ENCODE measurements at places on chromosomes 7 and 10. TPM values are rescaled to one million over a fixed set of nuclear protein-coding genes. Genes with fewer than 3 reads are reported as not detected.

PARD3 gene
- total RNA-seq = 8.2 TPM

HOXA5 gene
- not detected for total RNA-seq

PPP1R17 gene
- not detected for total RNA-seq

FAM13C gene
- total RNA-seq = not detected

UPK3BL1 gene
- 69.8 TPM for total RNA-seq

USP6NL gene
- 5.6 TPM for total RNA-seq

ARMH3 gene
- 25.6 TPM for total RNA-seq

HECW1 gene
- total RNA-seq = not detected

MET gene
- total RNA-seq = 0.18 TPM

WNT8B gene
- not detected for total RNA-seq

TSPAN33 gene
- total RNA-seq = 3.8 TPM

DDIT4 gene
- total RNA-seq = 300 TPM

ZNF425 gene
- 0.23 TPM for total RNA-seq

MGMT gene
- 17.2 TPM for total RNA-seq

SEMA3E gene
- not detected for total RNA-seq

AKR1C8 gene
- total RNA-seq = 0.87 TPM
